ENCODE measurements at places on chromosomes 16 and 17.
A peak's percentile ranks its signal among the peaks of the same experiment; 100 is the strongest.

DNA sequence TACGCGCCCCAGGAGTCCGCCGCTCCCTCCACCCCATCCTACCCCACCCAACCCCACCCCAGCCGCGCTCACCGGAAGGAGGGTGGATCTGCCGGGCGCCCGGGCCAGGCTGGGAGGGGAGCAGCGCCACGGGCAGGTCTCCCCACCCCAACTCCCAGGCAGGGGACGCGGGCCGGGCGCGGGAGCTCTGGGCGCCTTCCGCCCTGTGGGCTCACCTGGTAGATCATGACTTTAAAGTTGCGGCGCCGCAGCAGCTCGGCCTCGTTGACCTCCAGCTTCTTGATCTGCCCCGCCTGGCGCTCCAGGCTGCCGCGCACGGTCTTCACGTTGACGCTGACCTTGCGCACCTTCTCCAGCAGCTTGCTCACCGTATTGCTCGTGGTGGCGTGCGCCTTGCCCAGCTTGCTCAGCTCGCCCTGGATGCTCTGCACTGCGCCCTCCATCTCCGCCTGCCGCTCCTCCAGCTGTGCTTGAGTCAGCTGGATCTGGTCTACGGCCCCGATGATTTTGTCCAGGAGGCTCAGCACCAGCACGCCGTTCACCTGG, 571 bp downstream of the CAVIN1 start:
- DNase-seq, result no peak

GRCh38 chr16:28164140-28164539, 47.6 kb downstream of the XPO6 start:
- DNase-seq, result no peak

GRCh38 chr17:64202683-64203344, 60.2 kb downstream of the TEX2 start:
- DNase-seq, result peak; percentile 72

DNA sequence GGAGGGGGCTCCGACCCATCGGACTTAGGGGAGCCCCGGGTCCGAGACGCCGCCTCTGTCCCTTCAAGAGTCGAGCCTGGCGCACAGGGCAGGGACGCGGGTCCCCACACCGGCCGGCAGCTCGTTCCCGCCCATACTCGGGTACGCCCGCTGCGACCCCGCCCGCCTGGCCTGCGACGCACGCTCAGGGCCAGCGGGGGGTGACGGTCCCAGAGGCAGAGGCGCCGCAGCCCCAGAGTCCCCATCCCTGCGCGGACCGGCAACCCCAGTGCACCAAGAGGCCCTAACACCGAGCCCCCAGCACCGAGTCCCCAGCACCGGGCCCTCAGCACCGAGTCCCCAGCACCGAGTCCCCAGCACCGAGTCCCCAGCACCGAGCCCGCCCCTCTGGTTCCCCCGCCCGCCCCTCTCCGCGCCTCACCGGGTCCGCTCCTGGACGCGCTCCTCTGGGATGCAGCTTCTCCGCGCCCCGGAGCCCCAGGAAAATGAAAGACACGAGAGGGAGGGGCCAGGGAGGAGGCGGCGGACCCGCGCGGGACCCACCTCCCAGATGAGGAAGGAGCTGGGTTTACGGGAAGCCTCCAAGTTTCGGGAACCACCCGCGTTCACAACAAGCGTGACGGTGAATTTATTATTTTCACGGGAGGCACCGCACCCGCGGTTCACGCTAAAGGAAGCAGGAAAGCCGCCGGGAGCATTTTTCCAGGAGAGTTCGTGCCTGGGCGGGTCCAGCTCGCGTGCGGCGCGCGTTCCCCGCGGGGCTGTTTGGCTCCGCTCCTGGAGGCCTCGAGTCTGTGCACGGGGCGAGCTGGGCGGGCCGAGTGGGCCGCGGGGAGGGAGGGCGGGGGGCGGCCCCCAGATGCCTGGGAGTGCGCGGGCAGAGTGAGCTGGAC, at the start of gene SECTM1:
Gene SECTM1 (minus strand): TSS at position 488 of the 893 bp plus-strand sequence. CDS start 6,526 bp downstream, outside the sequence.
- DNase-seq, result no peak

- DNase-seq, result no peak
These were observed 1.8 kb downstream of the CCDC43 start for GRCh38 chr17:44687756-44688155.

DNA sequence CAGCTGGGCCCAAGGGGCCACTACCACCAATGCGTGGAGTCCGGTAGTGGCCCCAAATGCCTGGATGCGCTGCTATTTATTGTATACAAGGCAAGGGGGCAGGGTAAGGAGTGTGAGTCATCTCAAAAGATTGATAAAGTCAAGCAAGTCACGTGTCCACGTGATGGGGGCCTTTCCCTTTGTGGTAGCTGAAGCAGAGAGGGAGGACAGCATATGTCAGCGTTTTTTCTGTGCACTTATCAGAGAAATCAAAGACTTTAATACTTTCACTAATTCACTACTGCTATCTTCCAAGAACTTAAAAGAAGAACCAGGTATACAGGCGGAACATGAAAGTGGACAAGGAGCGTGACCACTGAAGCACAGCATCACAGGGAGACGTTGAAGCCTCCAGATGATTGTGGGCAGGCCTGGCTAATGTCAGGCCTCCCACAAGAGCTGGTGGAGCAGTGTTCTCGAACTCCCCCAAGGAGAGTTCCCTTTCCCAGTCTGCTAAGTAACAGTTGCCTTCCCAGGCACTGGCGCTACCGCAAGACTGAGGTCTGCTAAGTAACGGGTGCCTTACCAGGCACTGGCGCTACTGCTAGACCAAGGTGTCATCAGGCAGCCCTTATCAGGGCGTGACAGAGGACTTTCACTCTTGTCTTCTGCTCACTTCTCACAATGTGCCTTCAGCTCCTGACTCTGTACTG, 10.8 kb upstream of the ASB16 start:
- no peak for DNase-seq

- DNase-seq, result no peak
These were observed 28.8 kb downstream of the IST1 start for GRCh38 chr16:71923941-71924690.

- DNase-seq, result no peak
These were observed 18.6 kb downstream of the ENGASE start for GRCh38 chr17:79093270-79093669.

DNA sequence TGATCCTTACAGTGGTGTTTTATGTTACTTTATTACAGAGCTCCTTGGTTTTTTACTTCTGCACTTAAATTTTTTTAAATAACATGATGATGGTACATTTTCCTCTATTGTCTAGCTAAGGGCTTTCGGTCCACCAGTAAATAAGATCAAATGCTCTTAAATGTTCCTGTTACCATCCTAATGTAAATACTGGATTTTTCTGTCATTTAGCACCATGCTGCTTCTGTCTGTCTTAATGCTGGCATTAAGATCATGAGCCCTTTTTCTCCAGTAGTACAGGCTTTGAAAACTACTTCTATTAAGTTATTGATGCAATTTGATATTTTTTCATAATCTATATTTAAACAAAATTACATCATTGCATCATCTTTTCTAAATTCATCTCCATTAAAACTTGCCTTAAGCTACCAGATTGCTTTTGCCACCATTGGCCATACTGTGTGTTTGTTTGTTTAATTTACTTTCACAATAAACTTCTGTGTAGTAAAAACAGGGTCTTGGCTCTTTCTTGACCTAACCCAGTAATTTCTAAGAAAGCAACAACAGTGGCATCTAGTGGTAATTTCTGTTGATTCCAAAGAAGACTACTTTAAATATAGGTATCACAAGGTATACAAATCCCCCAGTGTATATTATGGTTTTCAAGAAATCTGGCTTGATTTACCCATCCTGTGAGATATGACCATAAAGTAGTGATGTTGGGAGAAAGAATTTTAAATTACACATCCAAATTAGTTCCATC, 9.0 kb upstream of the PHAF1 start:
- DNase-seq, result no peak

GRCh38 chr16:88453611-88454522, 787 bp downstream of the ZFPM1 start:
- no peak for DNase-seq

- no peak for DNase-seq
These were observed 1.2 kb downstream of the JPT1 start for GRCh38 chr17:75152922-75153779.

DNA sequence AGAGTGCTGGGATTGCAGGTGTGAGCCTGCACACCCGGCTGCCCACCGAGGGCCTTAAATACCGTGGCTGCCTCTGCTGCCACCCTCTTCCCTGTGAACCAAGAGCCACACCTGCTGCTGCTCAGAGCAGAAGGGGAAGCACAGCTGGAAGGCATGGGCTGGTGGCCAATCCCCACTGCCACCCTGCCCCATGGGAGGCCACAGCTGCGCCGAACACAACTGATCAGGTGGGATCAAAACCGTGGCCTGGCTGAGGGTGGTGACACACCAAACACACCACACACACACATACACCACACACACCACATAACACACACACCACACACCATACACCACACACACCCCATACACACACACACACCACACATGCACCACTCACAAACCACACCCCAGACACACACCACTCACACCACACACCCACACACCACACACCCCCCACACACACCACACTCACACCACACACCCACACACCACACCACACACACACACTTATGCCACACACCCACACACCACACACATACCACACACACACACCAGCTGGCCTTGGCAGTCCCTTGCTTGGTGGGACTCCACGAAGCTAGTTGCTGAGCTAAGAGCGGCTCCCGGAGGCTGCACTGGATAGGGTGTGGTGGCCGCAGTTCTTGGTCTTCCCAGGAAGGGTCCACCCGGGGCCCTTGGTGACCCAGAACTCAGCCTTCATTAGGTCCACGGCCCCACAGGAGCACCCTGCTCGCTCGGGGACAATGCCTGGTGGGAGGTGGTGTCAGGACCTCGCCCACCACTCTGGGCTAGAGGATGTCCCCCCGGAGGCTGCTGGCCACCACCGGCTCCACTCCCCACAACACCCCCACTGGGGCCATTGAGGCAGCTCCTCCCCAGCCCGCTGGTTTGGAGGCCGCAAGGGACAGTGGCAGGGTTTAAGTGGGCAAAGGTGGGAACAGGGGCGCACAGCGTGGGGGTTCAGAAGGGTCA, 14.9 kb downstream of the CEP131 start:
- no peak for DNase-seq

- DNase-seq, result peak; percentile 27
These were observed 596.6 kb upstream of the CDH5 start for GRCh38 chr16:65769776-65770438.

GRCh38 chr17:27282054-27282551, 11.8 kb upstream of the WSB1 start:
- peak; percentile 6 for DNase-seq

GRCh38 chr16:51807551-51807950, 656.5 kb upstream of the SALL1 start:
- no peak for DNase-seq

GRCh38 chr17:57459286-57459915, 203.1 kb downstream of the MSI2 start:
- no peak for DNase-seq

- no peak for DNase-seq
These were observed 44.6 kb downstream of the SMIM36 start for GRCh38 chr17:55466671-55467070.

DNA sequence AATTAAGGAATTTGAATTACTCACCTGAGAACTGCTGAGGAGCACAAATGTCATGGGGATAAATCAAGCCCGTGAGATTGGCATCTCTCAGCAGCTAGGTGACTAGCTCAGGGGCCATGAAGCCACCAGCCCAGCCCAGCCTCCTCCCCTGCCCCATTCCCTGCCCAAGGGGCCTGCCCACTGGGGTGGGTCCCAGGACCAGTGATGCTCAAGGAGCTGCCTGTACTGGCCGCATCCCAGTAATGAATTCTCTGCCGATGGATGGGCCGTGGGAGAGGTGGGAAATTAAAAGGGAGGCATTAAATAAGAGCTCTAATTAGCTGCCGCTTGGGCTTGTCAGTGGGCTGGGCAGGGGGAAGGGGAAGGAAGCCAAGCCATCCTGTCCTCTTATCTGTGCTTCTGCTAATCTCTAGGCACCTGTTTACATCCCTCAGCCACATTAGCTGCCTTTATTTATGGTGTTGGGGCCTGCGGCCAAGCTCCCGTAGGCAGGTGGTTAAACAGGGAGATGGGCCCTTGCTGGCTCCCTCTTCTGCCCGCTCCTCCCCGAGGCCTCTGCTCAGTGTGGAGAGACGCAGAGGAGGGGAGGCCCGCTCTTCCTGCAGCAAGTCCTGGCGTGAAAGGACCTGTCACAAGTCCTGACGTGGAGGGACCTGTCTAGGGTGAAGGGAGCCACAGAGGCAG, 48.8 kb downstream of the PIPOX start:
- no peak for DNase-seq

DNA sequence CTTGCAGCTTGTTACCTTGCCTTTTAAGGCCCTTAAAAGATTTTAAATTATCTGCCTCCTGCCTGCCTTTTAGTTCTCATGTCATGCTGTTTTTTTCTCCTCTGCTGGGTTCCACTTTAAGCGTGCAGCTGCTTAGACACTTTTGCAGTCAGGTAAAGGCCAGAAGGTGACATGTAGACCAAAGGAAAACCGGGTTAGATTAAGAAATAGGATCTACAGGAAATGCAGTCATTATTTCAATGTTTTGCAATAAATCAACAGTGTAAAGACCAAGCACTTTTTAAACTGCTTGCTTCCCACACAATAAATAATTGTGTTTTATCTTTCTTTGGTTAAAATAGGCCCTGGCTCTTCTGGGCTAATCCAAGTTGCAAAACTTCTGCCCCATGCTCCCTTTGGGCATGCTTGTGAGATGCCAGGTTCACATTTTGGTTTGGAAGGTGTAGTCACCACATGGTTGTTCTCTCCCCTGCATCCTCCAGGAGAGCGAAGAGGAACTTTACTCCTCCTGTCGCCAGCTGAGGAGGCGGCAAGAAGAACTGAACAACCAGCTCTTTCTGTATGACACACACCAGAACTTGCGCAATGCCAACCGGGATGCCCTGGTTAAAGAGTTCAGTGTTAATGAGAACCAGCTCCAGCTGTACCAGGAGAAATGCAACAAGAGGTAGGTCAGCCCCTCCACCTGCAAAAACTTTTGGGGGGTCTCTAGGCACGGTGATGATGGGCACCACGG, 54.9 kb downstream of the SDR42E1 start:
- no peak for DNase-seq

DNA sequence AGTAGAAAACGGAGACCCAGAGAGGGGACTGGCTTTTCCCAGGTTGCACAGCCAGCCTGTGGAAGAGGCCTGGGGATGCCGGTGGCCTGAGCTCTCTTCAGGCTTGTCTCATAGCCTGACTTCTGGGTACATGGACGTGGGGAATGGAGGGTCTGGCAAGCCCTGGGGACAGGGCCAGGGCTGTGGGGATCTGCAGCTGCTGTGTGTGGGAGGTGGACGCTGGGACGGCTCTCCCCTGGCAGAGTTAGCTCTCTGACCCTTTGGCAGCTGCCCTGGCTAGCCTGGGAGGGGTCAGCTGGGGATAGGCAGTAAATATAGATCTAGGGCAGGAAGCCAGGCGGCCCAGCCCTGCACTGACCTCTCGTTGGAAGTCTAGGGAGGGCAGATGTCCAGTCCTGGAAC, 20.5 kb downstream of the SLC4A1 start:
- DNase-seq, result no peak

GRCh38 chr16:1193143-1193824, 31.8 kb downstream of the TPSG1 start:
- DNase-seq, result no peak

Measured in non-pigmented ciliary epithelial cell (primary cell).